CD4-positive, alpha-beta T cell (primary cell): ENCODE measurements at places on chromosomes 6 and 20.

- no peak for DNase-seq
These were observed 1.4 kb upstream of the SSR1 start for GRCh38 chr6:7314414-7314813.

GRCh38 chr6:27156874-27157458 lies 90.5 kb upstream of the PRSS16 start:
- DNase-seq: no peak

DNA sequence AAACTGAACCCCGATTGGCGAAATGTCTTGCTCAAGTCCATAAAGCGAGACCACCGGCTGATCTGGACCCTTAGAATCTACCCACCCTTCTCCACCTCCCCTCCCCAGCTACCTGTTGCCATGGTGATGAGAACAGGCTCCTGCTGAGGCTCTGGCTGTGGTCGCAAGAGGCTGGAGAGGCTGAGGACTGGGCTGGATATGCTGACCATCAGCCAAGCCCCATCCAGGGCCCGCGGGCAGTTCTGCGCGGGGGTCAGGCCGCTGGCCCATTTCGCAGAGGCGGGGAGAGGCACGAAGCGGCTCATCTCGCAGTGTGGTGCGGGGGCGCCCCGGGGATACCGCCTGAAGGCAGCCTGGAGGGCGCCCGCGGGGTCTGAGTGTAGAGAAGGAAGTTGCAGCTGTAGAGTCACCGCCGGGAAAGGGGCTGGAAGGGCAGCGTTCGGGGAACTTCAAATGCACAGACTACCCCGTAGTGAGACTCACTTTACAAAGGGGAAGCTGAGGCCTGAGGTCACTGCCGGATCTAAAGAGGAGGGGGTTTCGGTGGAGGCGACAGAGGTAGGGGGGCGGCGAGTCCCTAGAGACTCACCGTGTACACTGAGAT lies 671 bp downstream of the TAPBP start:
- DNase-seq: peak; percentile 51

DNA sequence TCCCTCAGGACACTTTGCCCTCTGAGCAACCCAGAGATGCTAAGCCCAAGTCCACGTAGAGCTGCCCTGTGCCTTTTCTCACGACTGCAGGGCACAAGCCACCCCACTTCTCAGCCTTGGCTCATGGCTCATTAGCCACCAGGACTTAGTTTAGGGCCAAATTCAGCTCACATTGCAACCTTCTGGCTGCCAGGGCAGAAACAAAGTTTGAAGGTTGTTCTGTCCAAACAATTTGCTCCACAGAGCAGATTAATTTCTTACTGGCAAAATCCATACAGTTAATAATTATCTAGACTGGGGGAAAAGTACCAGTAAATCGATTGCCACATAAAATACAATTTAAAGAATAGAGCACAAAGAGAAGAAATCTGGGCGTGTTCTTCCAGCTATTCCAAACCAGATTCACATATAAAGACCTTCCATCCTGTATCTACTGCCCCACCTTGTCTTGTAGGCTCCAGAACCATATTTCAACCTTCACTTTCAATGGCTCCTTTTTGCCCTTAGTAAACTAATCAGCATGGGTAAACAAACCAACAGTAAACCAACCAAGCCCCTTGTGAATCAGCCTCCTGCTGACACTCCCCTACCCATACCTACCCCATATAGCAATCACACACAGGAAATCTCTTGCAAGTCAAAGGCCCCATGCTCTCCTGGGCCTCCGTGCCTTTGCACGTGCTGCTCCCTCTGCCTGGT lies 101.9 kb downstream of the QRSL1 start:
- DNase-seq: no peak

- no peak for DNase-seq
These were observed 15.5 kb downstream of the MYBL2 start for GRCh38 chr20:43682446-43682845.

GRCh38 chr6:161181121-161181520 lies 92.7 kb downstream of the AGPAT4 start:
- DNase-seq: no peak

GRCh38 chr6:44049989-44050871 lies 77.0 kb downstream of the MRPL14 start:
- DNase-seq: no peak

DNA sequence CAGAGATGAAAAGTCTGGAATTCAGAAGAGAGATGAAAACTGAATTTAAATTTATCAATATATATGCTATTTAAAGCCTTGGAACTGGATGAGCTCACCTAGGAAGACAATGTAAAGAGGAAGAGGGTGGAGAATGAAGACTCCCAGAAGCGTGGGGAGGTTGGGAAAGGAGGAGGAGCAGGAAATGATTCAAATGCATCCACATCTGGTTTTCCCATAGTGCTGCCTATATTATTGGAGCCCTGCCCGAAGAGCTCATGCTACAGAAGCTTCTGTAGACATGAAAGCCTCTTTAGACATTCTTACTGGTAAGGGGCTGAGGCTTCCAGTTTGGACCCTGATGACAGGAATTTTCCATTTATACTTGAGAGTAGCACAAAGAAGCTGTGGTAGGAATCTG lies 19.2 kb downstream of the PDE7B start:
- DNase-seq: no peak
